ENCODE measurements at places on chromosomes 11 and 22.

DNA sequence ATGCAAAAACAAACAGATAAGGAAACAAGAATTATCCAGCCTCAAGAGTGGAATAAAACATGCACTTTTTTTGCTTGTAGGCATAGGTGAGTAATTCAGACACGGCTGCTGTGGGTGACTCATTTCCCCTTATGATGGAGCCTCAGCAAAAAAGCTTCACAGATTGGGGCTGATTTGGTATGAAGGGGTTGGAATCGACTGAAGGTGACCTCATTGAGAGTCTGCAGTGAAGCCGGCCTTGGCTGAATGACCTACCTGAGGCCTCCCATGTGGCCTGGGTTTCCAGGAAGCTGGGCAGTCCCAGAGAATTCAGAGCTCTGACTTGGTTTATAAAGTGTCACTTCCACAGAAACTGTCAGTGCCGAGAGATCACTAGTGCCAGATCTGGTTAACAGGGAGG, 34.2 kb upstream of the VPREB1 start:
- peak; percentile 81 for DNase-seq

DNA sequence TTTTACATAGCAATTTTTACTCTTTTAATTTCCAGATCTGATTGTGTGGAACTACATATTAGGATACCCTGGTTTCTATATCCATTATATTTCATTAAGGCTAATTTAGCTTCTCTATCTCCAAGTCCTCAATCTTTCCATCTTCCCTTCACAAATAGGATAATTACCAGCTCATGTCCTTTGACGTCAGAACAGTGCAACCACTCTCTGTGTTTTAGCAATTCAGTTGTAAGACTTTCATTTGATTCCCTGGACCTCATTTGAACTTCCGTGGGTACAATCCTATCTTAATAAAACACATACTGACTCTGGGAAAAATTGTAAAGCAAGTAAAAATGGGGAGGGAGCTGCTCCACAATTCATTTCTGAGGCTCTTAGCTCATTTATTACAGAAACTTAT, 52.8 kb downstream of the FAM76B start:
- no peak for DNase-seq

DNA sequence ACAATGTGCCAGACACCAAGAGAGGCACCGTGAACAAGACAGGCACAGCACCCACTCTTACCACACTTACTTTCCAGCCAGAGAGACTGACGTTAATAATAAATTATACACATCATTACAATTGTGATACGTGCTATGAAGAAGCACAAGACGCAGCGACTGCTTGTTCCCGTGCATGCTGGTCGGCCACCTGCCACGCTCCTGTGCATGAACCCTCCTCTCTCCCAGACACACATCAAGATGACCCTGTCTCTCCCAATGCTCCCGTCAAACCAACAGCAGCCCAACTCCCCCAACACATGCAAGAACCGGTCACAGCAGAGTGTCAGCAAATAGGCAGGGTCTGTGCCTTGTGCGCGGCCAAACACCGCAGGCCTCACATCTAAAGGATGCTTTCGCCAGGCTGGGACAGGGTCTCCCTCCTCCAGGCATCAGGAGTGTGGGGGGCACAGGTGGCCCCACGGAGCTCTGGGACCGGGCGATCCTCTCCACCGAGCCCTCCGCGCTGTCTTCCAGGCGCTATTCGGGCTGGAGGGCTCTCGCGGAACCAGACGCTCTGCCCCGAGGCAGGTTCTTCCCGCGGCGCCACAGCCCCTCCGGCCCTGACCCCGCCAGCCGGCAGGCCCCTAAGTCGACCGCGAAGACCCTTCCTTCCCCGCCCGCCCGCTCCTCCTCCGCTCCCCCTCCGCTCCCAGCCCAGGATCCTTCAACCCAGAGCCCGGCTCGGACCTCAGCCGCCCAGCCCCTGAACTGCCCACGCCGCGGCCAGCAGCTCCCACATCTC, 533 bp downstream of the SERGEF start:
- peak; percentile 10 for DNase-seq

DNA sequence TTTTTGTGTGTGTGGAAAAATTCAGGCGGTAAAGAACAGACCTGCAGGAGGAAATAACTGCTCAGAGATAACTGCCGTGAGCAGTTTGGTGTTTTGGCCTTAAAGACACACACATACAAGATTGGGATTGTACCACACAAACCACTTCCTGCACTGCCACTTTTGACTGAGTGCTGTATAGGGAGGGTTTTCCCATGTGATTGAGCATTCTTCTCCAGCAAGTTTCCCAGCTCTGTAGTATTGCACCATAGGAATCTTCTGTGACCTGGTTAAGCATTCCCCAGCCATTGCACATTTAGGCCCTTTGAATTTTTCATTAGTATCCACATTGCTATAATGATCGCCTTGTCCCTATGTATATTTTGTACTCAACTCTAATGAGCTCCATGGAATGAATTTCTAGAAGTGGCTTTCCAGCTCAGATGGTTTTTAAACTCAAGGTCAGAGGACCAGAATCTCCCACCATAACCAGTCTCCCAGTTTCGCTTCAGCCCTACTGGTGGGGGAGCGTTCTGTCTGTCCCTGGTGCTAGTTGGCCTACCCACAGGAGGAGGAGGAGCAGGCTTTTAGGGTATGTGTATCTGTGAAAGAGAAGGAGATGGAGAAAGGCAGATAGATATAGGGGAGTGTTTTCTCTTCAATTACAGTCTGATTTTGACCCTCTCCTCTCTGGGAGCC, 9.3 kb downstream of the CD82 start:
- DNase-seq = peak; percentile 72

- no peak for DNase-seq
These were observed 233.5 kb upstream of the E2F8 start for GRCh38 chr11:19474211-19474610.

DNA sequence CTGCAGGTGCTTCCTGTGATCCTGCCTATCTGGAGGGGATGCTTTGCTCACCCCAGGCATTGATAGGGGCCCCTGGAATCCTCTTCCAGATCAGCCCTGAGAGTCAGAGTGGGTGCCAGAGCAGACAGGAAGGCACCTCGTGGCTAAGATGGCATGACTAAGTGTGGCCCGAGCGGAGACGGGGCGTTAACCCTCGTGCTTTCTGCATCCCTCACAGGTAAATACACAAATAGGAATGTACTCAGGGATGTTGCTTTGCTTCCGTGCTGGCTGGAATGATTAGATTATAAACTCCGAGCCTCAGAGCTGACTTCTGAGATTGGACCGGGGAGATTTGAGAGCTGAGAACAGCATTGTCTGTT, 312.7 kb upstream of the B3GAT1 start:
- DNase-seq = no peak

DNA sequence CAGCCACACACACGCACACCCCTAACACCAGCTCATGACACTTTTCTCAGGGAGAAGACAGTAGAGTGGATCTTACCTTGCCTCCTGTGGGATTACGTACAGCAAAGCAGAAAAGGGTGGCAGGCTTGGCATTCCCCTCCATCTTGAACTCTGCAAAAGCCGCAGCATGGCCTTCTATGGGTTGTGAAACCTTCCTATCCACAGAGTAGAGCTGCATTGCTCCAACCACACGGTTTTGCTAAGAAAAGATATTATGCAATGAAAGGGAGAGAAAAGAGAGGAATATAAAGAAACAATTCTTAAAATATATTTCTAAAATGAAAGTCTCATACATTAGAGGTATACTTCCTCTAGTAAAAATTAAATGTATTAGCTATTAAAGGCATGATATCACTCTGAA, 48.8 kb downstream of the CLTCL1 start:
- DNase-seq = no peak

- no peak for DNase-seq
These were observed 238.8 kb downstream of the TTC28 start for GRCh38 chr22:28440592-28441390.

- DNase-seq = no peak
These were observed 129.1 kb downstream of the FCHSD2 start for GRCh38 chr11:73013021-73013420.

DNA sequence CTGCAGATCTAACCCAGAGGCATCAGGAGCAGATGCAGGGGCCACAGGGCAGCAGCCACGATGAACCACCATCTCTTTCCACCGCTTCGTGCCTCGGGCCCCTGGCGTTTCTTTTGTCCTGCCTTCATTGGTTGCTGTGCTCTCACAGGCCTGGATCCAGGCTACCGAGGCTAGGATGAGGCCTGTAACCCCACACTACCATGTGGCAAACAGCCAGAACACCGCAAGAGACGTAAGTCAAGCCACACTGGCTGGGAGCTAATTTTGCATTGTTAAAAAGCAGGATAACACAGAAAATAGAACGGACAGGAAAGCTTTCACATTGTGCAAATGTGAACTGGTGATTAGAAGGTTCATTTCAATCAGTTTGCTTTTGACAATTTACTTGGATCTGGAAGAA, 15.7 kb upstream of the ARFGAP3 start:
- no peak for DNase-seq

DNA sequence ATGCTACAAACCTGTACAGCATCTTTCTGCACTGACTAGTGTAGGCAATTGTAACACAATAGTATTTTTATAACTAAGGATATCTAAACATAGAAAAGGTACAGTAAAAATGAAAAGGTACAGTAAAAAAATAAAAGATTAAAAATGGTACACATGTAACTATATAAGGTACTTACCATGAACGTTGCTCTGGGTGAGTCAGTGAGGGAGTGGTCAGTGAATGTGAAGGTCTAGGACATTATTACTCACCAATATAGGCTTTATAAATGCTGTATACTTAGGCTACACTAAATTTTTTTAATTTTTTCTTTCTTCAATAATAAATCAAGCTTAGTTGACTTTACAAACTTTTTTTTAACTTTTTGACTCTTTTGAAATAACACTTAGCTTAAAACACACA, 59.9 kb downstream of the EIF3M start:
- no peak for DNase-seq

DNA sequence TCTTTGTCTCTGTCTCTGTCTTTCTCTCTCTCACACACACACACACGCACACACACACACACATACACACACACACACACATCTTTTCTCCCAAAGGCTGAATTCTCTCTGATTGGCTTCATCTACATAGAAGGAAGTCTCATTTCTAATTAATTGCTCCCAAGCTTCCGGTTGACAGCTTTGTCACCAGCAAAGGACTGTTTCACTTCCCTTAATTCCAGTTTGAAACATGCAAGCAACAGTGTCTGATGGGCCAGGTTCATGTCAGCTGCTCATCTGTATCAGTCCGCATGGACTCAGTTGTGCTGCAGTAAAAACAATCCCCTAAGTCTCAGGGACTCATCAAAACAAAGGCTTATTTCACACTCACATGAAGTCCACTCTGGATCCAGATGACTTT, 16.2 kb upstream of the PVALB start:
- no peak for DNase-seq

- DNase-seq = no peak
These were observed 17.8 kb downstream of the KCTD17 start for GRCh38 chr22:37069319-37069718.

GRCh38 chr11:62547691-62548281, 1.2 kb upstream of the AHNAK start:
- DNase-seq = no peak

DNA sequence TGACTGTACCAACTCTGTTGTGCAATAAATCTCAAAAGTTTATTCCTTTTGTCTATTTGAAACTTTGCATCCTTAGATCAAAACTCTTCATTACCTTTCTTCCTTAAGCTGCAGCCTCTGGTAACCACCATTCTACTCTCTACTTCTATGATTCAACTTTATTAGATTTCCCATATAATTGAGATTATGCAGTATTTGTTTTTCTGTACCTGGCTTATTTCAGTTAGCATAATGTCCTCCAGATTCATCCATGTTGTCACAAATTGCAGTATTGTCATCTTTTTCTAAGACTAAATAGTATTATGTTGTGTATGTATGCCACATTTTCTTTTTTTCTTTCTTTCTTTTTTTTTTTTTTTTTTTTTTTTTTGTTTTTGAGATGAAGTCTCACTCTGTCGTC, 1176.3 kb upstream of the TENM4 start:
- DNase-seq = no peak

GRCh38 chr22:40157330-40157945, 20.3 kb upstream of the TNRC6B start:
- no peak for DNase-seq

DNA sequence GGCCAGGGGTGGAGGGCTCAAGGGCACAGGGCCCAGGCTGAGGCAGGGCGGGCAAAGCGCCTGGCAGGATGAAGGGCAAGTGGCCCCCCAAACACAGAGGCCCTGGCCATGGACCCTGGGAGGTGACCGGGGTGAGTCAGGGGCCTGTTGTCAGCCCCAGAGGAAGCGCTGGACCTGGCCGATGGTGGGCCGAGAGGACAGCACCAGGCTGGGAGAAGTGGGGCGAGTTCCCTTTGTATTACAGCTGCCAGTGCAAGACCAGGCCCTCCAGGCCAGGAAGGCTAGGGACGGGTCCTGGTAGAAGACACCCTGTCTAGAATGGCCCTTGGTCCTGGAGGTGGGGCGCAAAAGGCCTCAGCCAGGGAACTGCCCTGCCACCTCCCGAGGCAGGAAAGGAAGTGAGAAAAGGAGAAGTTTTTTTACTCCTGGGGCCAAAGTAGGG, 12.8 kb downstream of the CXCR5 start:
- no peak for DNase-seq

DNA sequence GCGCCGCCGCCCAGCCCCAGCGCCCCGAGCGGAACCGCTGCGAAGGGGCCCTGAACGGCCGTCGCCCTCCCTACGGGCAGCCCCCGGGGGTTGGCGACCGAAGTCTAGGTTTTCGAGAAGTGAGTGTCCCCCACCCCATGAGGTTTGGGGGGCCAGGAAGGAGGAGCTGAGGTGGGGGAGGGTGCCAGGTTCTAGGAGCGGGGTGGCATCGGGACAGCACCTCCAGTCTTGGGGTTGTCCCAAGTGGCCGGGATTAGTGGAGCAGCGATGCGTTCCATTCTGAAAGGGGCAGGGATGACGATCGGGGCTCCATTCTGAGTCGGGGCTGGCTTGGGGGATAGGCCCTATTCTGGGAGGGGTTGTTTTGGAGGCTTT, 408 bp downstream of the PPP2R5B start:
- DNase-seq = no peak

- DNase-seq = no peak
These were observed 5.6 kb downstream of the NRGN start for GRCh38 chr11:124745270-124745834.

- DNase-seq = no peak
These were observed 11.7 kb downstream of the SEC14L3 start for GRCh38 chr22:30460147-30460546.

GRCh38 chr11:132586801-132587200, 945.5 kb downstream of the OPCML start:
- no peak for DNase-seq

- peak; percentile 45 for DNase-seq
These were observed 11.9 kb downstream of the TBCEL start for GRCh38 chr11:121035780-121036179.

Measured in T-helper 2 cell treated with Interferon-gamma antibody and Interleukin-4, amounts not matched to agents 5 μg/mL and 100 μg/mL, for 36 hours (primary cell).